Fibroblast of skin of right biceps (primary cell): ENCODE measurements at places on chromosomes 16 and 17.

DNA sequence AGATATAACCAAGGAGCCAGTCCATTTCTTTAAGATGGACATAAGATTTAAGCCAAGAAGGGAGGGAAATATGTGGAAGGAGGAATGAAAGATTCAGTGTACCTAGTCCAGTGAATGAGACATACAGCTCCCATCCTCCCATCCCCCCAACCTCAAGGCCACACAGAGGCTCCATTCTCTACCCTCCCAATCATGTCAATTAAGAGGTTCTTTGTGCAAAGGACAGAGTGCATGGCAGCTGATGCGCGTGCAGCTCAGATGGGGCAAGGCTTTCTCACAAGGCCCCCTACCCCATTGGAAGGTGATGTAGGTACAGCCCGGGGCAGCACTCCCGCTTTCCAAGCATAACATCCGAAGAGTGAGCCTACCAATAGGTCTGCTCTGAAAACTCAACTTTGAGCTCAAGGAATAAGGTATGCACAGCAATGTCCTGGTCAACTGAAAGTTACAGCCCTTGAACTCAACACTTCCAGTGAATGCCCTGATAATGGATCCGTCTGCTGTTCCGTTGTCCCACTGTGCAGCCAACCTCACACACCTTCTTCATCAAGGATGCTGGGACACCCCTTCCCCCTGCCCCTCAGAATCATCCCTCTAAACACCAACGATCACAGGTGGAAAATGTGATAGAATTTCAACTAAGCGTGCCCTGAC is 458.1 kb downstream of the SOX9 start:
- no peak for DNase-seq

DNA sequence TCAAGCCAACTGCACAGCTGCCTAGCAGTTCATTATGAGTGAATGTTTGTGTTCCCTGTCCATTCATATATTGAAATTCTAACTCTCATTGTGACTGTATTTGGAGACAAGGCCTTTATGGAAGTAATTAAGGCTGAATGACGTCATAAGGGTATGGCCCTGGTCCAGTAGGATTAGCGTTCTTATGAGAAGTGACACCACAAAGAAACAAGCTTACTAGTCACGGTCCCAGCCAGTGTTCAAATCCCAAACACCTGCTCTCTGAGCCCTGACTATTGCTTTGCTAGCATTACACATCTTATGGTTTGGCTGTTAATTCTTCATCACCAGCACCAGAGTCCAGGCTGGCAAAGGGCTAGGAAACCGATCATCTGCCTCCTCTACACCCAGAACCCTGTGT is 2.2 kb downstream of the ZNF668 start:
- DNase-seq: peak; percentile 90

GRCh38 chr16:46757339-46758050 is 9.4 kb upstream of the MYLK3 start:
- no peak for DNase-seq

- DNase-seq: no peak
These were observed 13.5 kb upstream of the ASGR2 start for GRCh38 chr17:7128160-7128559.
